CD4-positive, alpha-beta T cell treated with Interleukin-15 for 4 hours (primary cell): ENCODE measurements at places on chromosomes 16 and 17.

DNA sequence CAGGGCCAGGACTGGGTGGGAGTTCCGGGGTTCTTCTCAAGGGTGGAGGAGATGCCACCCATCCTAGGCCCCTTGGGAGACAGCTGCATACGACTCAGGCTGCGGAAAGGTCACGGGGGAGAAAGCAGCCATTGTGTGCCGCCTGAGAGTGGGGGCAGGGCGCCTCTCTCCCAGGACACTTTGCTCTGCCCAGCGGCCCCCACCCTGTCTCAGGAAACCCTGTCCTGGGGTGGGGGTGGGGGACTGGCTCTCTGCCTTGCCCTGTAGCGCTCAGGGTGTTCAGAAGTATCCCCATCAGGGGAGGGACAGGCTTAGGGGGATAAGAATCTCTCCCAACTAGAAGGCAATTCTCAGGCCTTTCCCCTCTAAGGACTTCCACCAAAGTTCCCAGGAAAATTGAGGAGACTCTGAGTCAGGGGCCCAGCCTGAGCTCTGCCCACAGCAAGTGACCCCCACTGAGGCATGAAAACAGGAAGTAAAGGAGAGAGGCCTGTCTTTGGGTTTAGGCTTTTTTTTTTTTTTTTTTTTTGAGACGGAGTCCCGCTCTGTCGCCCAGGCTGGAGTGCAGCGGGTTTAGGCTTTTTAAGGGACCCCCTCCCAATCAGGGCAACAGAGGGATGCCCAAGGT is 4.9 kb downstream of the GIT1 start:
- DNase-seq, result no peak

DNA sequence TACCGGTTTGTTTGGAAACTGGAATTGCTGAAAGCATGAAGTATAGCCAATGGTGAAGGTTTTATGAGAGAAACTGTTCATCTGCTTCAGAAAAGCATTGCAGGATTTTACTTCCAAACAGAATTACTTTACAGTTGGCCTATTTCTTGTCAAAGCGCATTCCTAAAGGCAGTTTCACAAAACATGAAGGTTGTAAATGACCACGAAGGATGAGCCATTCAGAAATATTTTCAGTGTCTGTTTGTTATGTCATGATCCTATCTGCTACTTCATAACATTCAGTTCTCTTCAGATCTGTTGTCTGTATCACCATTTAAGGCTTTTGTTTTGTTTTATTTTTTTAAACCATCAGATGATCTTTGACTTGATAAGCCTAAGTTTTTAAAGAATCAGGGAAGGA is 45.7 kb downstream of the AATF start:
- DNase-seq, result no peak

DNA sequence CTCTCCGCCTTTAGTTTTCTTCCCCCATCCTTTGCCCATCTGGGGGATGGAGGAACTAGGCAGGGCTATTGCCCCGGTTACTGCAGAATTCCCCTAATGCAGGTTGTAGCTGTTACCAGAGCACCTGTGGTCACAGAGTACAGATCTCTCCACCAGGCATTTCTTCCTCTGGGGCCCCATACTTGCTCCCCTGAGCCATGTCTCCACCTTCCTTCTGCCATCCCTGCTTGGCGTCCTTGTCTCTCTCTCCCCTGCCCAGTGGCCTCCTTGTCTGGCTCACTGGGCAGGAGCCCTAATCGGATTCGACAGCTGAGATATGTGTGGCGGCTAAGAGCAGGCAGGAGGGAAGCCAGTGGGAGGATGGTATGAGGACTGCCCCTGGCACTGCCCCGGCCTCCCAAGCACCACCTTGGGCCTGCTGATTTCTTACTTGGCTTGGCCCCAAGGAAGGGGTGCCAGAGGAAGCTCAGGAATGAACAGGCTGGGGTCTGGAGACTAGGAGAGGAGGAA is 2.0 kb downstream of the RARA start:
- DNase-seq, result no peak

- DNase-seq, result no peak
Measured at GRCh38 chr17:1521086-1521640, 4.8 kb upstream of the INPP5K start.

DNA sequence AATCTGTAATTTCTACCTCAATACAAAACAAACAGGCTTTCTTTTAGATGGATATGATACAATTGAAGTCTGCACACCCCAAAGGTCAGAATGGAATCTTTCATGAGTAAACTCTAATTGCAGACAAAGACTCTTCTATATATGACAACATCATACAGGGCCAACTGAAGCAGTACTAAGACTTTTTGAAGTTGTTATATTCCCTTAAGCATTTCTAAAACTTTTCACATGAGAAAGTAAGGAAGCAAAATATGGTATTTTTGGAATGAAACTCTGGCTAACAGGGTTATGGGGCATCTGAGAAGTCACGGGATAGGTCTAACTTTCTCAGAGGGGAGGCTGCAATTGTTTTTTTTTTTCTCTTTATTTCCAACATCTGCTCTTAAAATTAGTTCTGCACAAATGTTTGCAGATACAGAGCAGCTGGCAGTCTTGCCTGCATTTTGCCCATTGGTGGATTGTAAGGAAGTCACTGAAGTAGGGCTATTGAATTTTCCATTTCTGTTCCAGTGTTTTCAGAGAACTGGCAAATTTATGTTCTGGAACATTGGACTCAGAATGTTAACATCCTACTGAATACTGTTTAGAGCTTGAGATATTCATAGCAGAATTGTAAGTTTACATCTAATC is 59.1 kb downstream of the SSH2 start:
- DNase-seq, result no peak

DNA sequence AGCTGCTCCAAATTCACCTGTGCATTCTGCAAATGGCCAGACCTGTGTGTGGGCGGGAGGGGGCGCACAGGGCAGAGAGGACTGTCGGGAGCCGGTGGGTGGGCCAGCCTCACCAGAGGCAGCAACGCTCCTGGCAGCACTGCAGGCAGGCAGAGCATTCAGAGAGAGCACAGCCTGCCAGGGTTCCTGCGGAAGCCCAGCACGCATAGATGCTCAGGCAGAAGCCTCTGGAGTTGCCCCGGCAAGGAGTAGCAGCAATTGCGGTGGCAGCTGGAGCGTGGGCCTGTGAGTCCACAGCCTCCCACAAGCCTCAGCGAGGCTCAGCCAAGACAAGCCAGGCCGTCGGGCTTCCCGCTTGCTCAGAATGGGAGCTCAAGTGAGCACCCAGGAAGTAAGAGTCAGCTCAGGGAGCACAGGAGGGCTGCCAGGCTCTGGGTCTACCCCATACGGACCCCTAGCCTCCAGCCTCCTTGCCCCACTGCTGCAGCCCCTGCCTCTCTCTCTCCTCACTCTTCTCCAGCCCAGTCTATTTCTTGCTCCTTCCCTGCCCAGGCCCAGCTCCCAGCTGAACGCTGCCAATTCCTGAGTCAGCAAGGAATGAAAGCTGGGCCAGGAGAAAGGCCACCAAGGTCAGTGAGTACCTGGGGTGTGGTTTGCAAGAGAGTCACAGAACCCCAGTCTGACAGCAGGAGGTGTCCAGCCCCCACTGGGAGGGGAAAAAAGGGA is 9.6 kb downstream of the EMC6 start:
- no peak for DNase-seq

- no peak for DNase-seq
Measured at GRCh38 chr17:51261024-51261963, 948 bp downstream of the UTP18 start.

DNA sequence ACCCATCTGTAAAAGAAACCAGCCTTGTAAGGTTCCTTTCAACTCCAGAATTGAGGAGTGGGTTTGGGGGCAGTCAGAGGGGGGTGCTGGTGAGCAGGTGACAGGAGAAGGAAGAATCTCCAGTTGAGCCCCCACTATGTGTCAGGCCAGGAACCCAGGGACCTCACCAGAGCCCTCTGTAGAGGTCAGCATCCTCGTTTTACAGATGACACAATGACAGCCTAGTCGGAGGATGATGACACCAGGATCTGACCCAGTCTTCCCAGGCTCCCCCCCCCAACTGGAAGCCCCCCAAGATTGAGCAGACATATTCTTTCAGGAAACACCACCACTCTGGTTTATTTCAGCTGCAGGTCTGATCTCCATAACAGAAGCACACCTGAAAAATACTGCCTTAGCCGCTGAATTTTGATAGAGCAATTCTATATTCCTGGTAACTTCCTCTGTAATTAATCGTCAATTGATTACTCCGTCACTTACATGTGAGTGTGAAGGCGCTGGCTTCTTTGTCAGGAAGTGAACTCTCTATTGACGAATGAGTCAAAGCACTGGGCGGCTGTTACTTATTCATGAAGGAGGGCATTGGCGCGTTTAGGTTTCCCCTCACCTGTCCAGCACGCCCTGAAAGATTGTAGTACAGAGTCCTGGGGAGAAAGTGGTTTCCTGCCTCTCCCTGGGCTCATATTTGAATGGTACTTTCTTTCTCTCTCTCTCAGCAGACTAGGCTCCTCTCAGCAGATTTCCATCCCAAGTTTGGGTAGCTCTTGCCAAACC is 21.2 kb downstream of the SOCS3 start:
- peak; percentile 67 for DNase-seq

- no peak for DNase-seq
Measured at GRCh38 chr17:38317081-38317480, 20.1 kb downstream of the MRPL45 start.

DNA sequence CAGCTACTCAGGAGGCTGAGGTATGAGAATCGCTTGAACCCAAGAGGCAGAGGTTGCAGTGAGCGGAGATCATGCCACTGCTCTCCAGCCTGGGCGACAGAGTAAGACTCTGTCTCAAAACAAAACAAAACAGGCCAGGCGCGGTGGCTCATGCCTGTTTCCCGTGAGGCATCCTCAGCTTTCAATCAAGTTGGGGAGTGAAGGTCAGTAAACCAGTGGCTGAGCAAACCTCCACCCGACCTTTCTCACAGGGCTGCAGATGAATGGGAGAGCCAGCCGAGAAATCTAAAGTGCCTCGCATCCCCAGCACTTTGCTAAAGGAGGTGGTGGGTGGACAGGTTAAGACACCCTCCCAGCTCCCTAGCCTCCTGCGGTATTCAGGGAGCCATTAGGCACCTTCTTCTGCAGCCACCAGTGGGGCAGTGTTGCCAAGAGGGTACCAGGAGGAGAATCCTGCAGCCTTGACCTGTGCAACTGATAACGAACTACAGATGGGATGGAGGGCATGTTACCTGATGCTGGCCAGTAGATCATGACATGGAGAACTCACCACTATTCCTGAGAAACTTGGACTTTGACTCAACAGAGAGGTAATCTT is 59.0 kb downstream of the KPNA2 start:
- DNase-seq, result no peak

DNA sequence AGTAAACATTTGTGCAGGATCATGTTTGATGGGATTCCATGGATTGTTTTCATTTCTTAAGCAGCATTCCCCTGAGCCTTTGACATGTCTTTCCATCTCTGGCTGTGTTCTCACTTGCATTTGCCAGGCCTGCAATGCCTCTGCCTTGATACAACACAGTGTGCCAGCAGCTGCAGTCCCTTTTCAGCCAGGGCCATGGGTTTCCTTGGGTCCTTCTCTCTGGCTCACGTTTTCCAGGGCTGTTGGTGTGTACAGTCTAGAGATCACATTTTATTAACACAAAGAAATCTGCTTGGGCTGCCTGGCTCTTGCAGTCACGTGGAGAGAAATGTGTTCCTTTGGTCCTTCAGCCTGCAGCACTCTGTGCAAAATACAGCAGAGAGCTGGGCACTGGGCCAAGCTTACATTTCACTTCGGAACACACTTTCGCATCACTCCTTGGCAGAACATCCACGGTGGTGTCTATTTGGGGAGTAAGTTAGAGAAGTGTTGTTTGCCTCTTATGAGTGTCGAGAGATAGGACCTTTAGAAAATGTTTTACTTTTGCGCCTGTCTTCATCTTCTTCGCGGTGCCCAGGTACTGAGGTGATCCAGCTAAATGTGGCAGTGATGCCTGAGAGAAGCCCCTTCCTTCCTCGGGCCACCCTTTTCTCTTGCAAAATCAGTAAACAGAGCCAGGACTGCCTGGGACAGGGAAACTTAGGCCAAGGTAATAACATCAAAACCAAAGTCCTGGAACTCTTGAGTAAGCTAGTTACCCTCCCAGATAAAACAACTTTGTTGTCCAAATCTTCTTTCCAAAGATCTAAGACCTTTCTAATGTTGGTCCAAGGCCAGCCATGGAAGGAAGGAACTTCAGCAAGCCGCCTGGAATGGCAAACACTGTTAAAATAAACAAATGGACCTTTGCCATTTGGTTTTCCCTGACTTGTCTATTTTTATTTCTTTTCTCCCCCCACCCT is 20.9 kb downstream of the HLF start:
- DNase-seq, result no peak

GRCh38 chr17:64017381-64017980 is 3.0 kb downstream of the ICAM2 start:
- no peak for DNase-seq

- DNase-seq, result no peak
Measured at GRCh38 chr17:51636291-51636690, 375.9 kb downstream of the UTP18 start.

DNA sequence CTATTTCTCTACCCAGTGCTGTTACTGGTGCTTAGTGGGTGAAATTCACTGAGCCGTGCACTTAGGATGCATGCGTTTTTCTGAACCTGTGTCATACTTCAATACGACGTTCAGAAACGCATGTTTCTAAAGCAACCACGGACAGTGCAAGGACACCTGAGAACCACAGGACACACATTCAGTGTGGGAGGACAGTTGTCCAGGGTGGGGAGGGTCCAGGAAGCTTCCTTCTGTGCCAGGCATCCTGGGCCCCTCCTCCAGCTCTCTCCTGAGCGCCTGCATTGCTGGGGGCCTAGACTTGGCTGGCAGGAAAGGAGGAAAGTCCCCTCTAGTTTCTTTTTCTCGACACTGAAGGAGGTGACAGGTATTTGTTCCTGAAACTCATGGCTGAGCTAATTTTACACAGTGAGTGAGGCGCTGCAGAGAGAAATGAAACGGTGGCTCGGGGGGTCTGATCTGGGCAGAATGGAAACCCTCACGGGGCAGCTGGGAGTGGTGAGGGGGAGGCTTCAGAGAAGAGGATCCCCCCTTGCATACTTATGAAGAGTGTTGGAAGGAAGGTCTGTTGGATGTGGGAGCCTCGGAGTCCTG is 89.9 kb downstream of the IRF8 start:
- DNase-seq, result no peak

DNA sequence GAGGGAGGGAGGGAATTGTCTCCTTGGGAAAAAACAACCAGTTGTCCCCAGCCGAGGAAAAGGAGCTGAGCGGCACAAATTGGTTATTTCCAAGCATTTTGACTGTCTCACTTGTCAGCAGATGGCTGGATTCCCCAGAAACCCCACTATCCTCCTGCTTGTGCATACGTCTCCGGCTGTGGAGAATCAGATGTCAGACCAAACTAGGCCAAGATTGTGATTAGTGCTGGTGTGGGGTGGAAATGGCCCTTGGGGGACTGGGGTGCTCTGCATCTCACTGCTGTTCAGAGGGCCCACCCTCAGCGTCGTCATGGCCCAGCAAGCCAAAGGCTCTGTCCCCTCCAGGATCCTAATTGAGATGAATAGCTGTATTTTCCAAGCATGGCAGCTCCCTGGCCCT is 131.7 kb upstream of the HSBP1 start:
- DNase-seq, result no peak

- no peak for DNase-seq
Measured at GRCh38 chr16:47162670-47163420, 19.1 kb upstream of the NETO2 start.

- no peak for DNase-seq
Measured at GRCh38 chr16:87015021-87015420, 302.2 kb downstream of the C16orf95 start.
